Inflammatory macrophage treated with lipopolysaccharide for 4 hours (primary cell): ENCODE measurements at places on chromosomes 12 and 14.

GRCh38 chr12:111606767-111607230, 7.7 kb upstream of the ATXN2 start:
- DNase-seq: no peak

- no peak for DNase-seq
Observed at GRCh38 chr14:60594062-60594461, 55.2 kb downstream of the SIX1 start.

GRCh38 chr12:93441081-93441616, 598 bp downstream of the UBE2N start:
- DNase-seq: peak; percentile 27

DNA sequence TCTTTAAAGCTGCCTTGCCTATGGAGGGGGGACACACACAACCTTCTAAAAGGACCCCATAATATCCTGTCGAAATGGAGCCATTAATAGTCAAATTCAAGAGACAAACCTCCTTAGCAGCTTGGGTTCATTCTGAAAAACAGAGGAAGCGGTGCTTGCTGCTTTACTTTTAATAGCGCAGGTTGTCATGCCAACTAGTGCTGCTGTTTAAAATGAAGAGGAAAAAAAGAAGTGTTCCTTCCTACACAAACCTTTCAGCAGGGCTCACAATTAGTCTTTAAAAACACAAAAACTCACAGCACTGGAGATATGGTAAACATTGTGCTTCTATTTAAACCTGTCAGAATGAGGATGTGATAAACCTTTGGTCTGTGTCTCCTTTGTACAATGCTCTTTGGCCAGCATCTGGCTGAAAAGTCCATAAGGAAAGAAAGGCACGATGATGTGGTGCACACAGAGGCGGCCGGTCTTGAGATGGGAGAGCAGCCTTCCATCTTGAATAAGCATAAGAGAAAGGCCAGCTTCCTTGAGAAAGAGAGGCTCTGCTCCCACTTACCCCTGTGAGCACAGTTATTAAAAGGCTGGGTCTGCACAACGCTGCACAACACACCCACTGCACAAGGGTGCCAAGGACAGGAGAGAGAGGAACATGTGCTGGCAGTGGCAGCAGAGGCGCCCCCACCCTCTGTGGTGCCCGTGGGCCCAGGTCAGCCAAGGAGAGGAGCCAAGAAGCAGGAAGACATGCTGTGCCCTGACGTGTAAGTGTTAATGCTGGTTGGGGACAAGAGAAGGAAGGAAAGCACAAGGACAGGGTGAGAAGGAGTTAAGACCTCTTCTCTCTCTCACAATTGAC, 144.6 kb downstream of the TTC7B start:
- peak; percentile 23 for DNase-seq

DNA sequence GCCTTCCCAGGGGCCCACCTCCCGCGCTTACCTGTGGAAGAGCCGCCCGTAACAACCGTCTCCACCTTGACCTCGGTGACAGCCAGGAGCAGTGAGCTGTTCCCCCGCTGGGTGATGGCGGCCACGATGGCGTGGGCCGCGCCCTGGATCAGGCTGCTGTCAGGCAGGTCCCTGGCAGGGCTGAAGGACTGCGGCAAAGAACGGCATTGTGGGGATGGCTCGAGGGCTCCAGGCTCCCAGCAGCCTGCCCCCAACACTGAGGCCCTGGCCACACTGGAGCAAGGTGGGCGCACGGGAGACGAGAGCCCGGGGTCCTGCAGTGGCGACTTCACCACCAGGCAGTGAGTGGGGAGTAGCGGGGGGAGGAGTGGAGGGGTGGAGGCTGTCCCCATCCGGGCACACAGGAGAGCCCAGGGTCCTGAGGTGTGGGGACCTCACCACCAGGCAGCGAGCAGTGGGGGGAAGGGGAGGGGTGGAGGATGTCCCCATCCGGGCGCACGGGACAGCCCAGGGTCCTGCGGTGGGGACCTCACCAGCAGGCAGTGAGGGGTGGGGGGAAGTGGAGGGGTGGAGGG, 25.0 kb downstream of the JAG2 start:
- DNase-seq: no peak

GRCh38 chr12:80217011-80217535, 117.7 kb downstream of the OTOGL start:
- no peak for DNase-seq

GRCh38 chr12:77042833-77043232, 22.5 kb downstream of the E2F7 start:
- no peak for DNase-seq

- no peak for DNase-seq
Observed at GRCh38 chr14:102592763-102593060, 263 bp downstream of the RCOR1 start.

- no peak for DNase-seq
Observed at GRCh38 chr14:24068711-24069410, 2.5 kb upstream of the CPNE6 start.

DNA sequence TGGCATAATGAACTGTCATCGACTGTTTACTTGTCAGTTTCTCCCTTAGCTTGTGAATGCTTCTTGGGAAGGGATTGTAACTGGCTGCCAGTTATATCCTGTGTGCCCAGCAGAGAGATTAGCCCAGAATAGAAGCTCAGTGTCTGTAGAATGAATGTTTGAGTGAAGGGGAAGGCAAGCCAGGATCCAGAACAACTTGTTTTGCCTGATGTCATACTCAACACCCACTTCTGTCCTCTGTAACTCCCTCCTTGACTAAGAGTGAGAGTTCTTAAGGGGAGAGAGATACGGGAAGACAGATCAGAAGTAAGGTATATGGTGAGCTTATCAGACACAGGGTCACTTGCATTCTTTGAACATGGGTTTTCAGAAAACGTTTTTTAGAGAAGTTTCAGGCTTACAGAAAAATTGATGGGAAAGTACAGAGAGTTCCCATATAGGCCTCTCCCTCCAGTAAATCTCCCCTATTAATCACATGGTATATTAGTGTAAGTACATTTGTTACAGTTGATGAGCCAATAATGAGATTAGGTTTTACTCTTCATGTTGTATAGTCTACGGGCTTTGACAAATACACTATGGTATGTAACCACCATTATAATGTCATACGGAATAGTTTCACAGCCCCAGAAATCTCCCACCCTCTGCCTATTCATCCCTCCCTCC, 5.6 kb upstream of the SPPL3 start:
- peak; percentile 23 for DNase-seq

DNA sequence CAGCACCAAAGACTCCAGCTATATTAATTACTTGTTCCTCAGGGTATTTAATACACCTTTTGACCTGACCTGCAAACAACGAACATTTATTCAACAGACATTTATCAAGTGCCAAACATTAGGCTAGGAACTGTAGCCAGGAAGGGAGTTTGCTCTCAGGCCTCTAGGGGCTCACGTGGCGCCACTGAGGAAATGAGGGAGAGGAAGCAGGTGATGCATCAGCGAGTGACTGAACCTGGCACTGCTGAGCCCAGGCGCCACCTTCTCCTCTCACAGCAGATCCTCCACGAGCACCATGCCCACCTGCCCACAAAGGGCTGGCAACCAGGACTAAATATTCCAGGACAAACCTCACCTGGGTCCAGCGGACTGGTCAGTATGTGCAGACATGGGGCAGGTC, 50.2 kb downstream of the SETD3 start:
- DNase-seq: no peak

DNA sequence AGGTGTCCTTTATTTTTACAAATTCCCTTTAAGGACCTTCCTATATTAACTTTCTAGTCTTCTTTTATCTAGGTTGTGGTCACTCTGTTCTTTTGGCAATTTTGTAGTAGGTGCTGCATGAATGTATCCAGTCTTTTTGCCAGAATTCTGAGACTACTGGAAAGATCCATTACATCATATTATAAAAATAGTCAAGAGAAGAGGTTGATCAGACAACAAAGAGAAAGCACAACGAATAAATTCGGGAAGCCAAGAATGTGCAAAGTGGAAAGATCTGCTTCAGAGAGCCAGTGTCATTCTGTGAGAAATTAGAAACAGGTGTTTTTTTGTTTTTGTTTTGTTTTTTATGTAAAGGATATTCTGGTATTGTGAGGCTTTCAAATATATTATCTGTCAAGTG, 15.8 kb upstream of the SLC16A7 start:
- DNase-seq: no peak

DNA sequence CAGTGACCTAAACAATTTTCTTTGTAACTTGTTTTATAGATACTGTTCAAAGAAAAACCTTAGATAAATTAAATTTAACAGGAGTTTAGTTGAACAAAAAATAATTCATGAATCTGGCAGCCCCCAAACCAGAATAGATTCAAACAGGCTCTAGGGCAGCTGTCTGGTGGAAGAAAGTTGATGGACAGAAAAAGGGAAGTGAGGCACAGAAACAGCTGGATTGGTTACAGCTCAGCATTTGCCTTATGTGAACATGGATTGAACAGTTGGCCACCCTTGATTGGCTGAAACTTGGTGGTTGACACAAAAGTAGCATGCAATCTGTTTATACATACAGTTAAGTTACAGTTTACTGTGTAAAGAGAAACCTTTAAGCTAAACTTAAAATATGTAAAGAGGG, 954.3 kb upstream of the FLRT2 start:
- DNase-seq: no peak

DNA sequence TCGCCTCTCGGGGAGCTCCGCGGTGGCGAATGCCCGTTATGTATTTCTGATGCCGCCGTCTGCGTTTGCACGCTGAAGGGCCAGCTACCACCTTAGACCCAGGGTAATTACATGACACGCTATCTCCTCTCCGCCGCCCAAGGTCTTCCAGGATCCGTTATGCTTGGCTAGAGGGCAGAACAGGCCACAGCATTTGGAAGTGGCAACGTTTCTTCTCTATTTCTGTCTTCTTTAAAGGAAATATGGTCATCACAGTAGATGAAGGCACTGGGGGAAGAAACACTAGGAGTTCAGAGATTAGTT, 861 bp upstream of the MDGA2 start:
- no peak for DNase-seq

DNA sequence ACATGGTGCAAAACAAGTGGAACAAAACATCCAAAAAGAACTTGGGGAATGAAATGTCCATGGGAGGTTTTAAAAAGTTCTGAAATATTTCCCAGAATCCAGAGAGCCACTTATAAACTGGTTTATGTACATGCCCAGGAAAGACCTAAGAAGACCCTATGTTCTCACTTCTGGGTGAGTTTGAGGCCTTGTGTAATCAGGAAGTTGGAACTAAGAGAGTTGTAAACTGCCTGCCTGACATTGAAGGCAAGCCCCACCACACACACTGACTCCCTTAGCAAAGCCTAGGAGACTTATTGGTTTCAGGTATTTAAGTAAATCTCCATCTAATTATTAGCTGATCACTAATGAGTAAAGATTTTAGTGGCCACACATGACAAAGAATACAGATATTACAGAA, 142.5 kb downstream of the LRIG3 start:
- no peak for DNase-seq

- peak; percentile 64 for DNase-seq
Observed at GRCh38 chr12:47891356-47891755, 13.4 kb downstream of the VDR start.

- peak; percentile 80 for DNase-seq
Observed at GRCh38 chr12:54229624-54230212, 40.9 kb upstream of the SMUG1 start.

DNA sequence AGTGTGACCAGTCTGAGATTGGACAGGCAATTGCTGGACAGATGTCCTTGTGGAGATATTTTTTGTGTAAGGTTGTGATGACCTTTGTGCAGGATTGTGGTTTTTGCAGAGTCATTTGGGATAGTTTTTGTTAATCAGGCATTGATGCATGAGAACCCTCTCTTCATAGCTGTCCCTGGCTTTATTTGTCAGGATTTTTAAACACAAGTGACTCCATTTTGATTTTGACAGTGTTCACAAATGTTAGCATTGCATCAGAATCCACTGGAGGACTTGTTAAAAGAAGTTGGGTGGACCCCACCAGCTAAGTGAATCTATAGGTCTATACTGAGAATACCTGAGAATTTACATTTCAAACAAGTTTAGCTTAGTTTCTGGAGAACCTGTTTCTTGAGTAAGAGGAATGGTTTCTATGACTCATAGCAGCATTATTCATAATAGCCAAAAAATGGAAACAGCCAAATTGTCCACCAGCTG, 11.8 kb downstream of the FNTB start:
- DNase-seq: peak; percentile 32

DNA sequence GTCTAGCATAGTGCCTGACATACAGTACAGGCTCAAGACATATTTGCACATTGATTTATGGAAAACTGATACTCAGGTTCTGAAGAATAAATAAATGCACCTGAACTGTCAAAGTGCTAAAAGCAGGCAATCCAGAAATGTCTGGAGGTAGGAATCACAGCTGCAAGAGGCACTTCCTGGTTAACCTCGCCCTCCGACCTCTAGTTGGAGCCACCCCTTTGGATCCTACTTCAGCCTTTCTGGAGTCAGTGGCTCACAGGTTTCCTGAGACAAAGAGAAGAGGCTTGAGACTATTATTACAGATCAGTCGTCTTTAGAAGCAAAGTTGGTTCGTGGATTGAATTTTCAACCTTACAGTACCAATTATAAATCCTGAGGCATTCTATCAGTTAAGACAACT, 13.0 kb downstream of the TCP11L2 start:
- DNase-seq: no peak

- DNase-seq: no peak
Observed at GRCh38 chr14:33808187-33808586, 142.7 kb downstream of the EGLN3 start.

GRCh38 chr14:33435911-33436689, 497.4 kb downstream of the NPAS3 start:
- peak; percentile 70 for DNase-seq

DNA sequence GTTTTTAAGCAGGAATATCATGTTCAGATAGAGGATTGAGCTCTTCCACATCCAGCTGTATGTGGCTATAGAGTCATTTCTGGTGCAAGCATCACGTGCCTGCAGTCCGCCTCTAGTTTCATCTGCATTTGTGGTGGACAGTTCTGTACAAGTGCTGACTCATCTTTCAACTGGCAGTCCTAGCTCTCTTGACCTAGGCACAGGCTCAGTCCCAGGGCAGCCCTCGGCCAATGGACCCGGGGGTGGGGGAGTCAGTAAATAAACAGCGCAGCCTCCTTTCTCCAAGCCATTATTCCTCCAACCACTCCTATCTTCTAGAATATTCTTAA, 41.8 kb upstream of the FRMD6 start:
- DNase-seq: no peak

- DNase-seq: peak; percentile 89
Observed at GRCh38 chr14:73225496-73225895, 11.8 kb upstream of the PAPLN start.

DNA sequence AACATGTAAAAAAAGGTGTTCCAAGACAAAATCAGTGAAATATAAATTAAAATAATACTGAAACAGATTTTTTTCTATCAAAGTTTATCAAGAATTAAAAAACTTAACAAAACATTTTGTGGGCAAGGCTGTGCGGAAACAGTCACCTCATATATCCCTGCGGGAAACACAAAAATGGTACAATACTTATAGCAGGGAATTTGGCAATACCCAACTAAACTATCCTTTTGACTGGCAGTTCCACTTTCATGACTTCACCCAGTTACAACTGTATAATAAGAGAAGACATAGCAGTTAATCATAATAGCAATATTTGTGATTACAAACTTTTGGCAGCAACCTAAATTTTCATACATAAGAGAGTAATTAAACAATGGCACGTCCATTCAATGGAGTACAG, 121.5 kb upstream of the EGLN3 start:
- no peak for DNase-seq
